ENCODE measurements at places on chromosomes 6 and 20. TPM values are rescaled to one million over a fixed set of nuclear protein-coding genes. Genes with fewer than 3 reads are reported as not detected.

DNA sequence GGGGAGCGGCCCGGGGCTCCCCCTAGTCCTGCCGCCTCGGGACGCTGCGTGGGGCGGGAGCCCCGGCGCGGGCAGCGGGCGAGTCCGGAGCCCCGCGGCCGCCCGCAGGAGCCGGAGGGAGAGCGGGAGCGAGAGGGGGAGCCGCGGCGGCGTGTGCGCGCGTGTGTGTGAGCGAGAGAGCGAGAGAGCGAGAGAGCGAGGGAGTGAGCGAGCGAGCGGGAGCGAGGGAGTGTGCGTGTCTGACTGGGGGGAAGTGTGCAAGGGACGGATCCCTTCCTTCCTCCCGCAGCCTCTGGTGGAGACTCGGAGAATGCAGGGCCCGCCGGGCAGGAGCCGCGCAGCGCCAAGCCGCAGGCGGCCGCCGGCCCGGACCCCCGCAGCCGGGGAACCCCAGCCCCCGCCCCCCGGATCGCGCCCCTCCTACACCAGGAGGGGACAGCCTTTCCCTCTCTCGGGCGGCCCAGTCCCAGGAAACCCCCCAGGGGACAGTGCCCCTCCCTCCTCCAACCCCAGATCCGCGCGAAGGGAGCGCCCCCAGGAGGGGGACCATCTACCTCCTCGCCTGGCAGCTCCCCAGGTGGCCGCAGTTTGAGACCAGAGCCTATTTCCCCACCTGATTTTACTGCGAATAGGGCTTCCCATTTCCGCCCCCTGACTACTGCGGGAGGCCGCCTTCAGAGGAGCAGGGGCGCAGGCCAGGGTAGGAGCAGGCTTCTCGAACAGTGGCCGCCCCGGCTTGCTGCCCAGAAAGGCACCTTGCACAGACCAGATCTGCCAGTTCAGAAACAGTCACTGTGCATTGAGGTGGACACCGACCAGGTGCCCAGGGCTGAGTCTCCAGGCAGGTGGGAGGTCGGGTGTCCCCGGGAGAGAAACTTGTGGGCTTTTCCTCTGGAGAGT is at the start of gene CDH22:
TSS of gene CDH22 (minus strand) at position 241 of the 900 bp plus-strand sequence. CDS start 57,204 bp downstream, outside the sequence.
- DNase-seq: peak; percentile 7

DNA sequence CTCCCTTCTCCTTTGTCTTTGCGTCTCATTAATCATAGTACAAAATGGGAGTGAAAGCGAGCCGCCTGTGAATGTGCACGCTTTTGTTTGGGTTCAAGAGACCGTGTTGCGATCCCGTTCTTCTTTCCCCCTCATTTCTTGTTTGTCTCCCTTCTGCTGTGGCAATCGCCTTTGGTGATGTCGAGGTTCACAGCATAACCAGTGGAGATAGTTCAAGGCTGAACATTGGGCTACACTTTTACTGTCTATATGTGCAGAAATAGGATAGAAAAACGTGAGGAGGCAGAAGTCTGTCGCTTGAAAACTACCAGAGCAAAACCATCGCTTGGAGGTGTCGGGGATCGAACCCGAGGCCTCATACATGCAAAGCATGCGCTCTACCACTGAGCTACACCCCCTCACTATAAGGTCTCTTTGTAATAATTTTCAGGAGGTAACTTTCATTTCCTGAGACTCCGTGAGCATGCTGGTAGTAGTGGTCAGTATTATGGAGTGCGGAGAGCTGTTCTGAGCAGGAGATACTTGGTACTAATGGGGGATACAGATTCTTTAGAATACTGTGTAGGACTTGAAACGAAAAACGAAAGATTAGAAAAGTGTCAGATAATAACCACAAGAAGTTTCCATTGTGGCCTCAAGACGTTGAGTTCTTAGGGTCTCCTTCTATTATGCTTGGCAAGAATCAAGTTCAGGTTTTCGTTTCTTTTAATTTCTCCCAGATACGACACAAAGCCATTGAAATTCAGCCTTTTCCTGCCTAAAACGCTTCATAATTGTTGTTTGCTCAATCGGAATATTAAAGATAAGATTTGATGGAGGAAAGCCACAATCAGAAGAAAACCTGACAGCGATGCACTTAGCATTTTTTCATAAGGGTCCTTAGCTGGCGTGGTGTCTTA is 106.6 kb downstream of the TRIM27 start:
- DNase-seq: peak; percentile 93

GRCh38 chr20:17576215-17576614 is 6.3 kb downstream of the DSTN start:
- DNase-seq: no peak

- DNase-seq: no peak
These were observed 721.1 kb upstream of the CITED2 start for GRCh38 chr6:140095532-140095931.

DNA sequence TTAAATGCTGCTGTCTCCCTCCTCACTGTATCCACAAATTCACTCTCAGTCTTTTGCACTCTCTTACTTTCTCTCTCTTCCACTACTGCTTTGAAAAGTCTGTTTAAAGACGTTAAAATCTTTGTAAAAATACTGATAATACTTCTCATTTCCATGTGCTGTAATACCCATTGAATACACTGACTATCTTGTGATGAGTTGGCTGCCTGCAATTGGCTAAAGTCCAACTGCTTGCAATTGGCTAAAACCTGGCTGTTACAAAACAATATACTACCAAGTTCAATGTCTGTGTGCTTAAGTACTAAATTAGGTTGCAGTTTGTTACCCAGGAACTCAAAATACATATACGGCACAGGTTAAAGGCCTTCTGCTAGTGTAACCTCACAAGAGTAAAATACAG is 264.8 kb downstream of the THBS2 start:
- DNase-seq: no peak

Gene PMEPA1
- total RNA-seq: 6.3 TPM

DNA sequence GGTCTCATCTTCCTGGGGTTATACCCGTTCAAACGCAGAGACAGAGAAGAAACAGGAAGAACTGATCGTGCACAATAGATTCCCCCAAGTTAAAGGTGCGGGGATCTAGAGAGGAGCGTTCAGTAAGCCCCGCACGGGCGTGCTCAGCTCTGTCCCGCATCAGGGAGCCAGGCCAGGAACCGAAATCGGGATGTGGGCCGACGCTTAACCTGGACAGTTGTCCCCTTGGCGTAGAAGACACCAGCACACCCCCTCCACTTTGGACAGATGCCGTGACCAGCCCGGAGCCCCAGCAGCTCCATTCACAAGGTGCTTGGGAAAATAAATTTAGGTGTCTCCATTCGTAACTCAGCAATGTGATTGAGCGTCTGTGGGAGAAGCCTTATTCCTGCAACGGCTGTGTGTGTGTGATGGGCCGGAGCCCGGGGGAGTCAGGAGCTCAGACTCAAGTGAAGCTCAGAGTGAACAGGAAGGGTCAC is 24.0 kb upstream of the GATA5 start:
- no peak for DNase-seq

DNA sequence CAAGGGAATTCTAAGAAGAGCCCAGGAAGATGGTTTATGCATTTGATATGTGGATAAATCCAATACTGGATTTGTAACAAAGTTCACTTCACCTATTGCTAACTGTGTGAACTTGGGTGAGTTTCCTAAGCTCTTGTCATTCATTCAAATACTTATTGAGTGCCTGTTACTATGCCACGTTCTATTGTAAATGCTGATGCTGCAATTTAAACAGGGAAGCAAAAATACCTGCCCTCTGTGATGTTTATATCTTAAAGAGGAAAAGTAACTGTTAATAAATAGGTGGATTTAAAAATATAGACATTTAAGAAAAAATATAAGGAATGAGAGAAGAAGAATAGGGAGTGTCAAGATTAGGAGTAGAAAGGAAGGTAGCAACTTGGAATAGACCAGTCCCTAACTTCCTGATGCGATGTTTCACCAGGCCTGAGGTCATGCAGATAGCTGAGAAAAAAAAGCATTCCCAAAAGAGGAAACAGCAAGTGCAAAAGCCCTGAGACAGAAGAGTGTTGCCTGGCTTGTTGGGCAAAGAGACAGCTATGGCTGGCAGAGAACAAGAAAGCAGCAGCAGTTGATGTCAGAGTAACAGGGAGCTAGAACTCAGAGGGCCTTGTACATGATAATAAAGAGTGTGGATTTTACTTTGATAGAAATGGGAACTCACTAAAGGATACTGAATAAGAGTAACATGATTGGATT is 54.3 kb upstream of the TCF21 start:
- no peak for DNase-seq

- DNase-seq: no peak
These were observed 200.2 kb downstream of the CENPW start for GRCh38 chr6:126540161-126540560.

GRCh38 chr6:107488875-107489635 is 862 bp upstream of the SOBP start:
- DNase-seq: no peak
